Pulmonary artery endothelial cell (primary cell): ENCODE measurements at places on chromosomes 7 and 10.

- DNase-seq = no peak
Measured at GRCh38 chr7:2879354-2879753, 35.2 kb upstream of the GNA12 start.

DNA sequence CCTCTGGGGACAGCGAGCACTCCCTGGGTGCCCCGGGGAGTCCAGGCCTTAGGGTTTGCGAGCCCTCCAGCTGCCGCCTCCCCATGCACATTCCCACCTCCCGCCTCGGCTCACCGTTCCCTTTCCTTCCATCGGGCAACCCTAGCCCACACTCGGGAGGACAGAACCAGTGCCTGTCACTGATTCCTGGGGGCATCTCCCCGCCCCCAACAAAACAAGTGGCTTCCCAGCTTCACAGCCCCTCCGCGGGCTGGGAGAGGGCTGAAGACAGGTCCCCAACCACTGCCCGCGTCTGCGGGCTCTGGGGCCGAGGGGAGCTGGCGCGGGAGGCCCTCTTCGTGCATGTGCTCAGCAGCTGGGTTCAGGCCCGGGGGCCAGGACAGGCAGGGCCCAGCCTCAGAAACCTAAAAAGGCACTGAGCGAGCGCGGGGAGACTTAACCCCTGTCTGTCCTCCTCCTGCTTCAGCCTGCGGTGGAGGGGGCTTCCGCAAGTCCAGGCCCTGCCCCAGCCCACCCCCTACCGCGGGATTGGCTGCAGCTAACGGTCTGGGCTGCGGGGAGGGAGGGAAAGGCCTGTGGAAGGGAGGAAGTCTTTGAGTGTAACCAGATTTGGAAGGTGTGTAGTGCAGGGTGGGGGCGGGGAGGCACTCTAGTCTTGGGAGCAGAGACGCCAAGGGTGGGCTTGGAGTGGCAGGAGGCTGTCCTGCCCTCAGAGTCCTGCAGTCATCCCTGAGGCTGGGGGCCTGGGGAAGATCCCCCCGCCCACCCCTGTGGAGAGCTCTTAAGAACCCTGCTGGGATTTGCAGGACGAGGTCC, 1.2 kb downstream of the FLNC start:
- no peak for DNase-seq

GRCh38 chr7:131476740-131477139, 79.7 kb downstream of the PODXL start:
- no peak for DNase-seq

GRCh38 chr7:34655384-34655783, 2.6 kb upstream of the NPSR1 start:
- DNase-seq = no peak

DNA sequence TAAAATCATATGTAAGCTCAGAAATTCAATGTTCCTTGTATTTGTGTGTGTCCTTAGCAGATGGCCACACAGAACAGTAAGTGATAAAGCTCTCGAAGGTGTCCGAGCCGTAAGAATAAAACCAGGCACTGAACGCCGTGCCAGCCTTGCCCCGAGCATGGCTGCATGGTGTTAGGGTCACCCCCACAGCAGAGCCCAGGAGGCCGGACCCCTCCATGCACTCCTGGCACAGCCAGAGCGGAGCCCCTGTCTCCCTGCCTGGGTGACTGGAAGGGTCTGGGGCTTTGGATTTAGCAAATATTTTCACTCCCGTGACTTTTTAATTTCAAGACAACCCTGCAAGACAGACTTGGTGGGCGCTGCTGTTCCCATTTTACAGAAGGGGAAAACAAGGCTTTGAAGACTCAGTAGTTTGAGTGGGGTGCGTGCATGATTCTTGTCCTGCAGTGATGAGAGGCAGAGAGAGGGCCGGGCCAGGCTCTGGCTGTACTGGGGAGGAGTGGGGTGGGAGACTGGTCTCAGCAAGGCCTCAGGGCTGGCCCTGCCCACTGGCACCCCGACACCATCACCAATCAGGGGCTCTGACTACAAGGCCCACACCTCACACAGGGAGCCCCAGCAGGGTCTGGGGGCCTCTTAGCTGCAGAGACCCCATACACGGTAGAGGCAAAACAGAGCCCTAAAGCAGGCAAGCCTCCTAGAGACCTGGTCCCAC, 39.4 kb downstream of the VIPR2 start:
- no peak for DNase-seq

GRCh38 chr10:102261196-102261595, 15.9 kb downstream of the GBF1 start:
- DNase-seq = no peak

DNA sequence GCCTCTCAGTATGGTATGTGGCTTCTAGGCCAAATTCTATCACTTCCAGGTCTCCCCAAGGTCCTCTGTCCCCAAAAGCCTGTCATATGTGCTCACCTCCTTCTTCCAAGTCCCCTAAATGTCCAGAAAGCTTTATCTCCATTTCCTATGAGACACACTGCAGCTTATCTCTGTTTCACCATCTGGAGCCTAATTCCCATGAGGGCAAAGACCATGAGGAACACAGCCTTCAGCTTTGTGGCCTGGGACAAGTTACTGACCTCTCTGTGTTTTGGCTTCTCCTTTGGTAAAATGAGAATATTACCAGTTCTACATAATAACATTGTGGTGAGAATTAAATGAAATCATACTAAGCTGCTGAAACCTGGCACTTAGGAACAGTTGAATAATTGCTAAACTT, 19.2 kb downstream of the ST8SIA6 start:
- no peak for DNase-seq

- DNase-seq = no peak
Measured at GRCh38 chr10:131213741-131214505, 97.6 kb downstream of the TCERG1L start.
